Right atrium auricular region (tissue), 2 donors: ENCODE measurements at places on chromosomes 11 and 22.
A peak's percentile ranks its signal among the peaks of the same experiment; 100 is the strongest.

GRCh38 chr11:40827116-40827515, 632.3 kb downstream of the LRRC4C start:
- H3K27me3 ChIP-seq, result no peaks in the 10 kb centered on the region
- no peaks in the 10 kb centered on the region for H3K36me3 ChIP-seq
- H3K4me3 ChIP-seq, result no peak overlapping the region
- no peak overlapping the region for H3K27ac ChIP-seq
- no peaks in the 10 kb centered on the region for H3K4me1 ChIP-seq

DNA sequence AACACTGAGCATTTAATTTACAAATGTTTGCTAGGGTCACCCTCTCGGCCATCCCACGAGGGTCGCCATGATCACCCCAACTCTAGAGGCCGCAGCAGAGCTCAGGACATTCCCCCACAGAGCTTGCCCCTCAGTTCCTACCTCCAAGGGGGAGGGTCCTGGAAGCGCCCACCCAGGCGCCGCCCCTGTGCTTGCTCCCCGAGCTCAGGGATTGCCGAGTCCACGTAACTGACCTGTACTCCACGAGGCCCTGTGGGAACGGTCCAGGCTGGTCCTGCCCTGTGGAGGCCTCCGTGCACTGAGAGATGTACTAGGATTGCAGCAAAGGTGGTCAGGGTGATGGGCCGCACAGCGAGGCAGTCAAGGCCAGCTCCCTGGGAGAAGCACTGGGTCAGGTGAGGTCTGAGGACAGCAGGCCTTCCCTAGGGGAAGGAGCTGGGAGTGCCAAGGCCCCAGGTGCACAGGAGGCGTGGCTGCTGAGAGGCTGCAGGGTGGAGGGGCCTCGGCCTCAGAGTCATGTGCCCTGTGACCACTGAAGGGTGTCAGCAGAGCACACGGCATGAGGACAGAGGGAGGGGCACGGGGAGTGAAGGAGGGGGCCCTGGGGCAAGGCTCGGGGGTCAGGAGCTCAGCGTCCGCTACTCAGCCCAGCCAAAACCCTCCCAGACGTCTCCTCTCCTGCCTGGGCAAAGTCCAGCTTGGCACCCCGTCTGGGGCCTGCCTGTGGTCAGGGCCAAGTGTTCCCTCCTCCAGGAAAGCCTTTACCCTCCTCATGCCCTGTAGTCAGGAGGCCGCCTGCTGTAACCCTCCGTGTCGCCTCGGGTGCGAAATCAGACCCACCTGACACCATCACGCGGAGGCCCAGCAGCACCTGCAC, 2.4 kb upstream of the MIOX start:
- H3K27ac ChIP-seq, result no peak overlapping the region
- peaks cover 23% of the 10 kb centered on the region for H3K27me3 ChIP-seq
- H3K36me3 ChIP-seq, result no peaks in the 10 kb centered on the region

GRCh38 chr11:117834838-117835443, 10.4 kb upstream of the FXYD2 start:
- H3K4me3 ChIP-seq, result no peak overlapping the region
- no peaks in the 10 kb centered on the region for H3K36me3 ChIP-seq
- no peak for DNase-seq
- H3K4me1 ChIP-seq, result peaks cover 14% of the 10 kb centered on the region

DNA sequence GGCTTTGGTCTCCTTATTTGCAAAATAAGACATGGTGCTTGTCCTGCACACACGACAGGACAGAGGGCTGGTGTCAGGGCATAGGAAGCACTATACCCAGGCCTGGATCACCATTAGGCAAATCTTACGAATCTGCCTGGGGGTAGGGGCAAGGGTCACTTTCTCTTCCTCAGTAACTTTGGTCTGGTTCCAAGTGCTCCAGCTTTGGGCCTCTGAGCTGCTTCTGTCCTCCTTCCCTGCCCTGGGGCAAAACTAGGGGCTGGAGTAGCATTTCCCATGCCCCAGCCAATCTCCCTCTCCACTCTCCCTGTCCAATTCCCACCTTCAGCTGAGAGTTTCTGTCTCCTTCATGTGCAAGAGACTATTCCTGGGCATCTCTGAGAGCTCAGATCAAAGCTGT, 123.7 kb upstream of the NECTIN1 start:
- no peaks in the 10 kb centered on the region for H3K36me3 ChIP-seq
- H3K27me3 ChIP-seq, result no peaks in the 10 kb centered on the region
- H3K4me3 ChIP-seq, result no peak overlapping the region
- no peak overlapping the region for H3K27ac ChIP-seq
- peaks cover 11% of the 10 kb centered on the region for H3K4me1 ChIP-seq

DNA sequence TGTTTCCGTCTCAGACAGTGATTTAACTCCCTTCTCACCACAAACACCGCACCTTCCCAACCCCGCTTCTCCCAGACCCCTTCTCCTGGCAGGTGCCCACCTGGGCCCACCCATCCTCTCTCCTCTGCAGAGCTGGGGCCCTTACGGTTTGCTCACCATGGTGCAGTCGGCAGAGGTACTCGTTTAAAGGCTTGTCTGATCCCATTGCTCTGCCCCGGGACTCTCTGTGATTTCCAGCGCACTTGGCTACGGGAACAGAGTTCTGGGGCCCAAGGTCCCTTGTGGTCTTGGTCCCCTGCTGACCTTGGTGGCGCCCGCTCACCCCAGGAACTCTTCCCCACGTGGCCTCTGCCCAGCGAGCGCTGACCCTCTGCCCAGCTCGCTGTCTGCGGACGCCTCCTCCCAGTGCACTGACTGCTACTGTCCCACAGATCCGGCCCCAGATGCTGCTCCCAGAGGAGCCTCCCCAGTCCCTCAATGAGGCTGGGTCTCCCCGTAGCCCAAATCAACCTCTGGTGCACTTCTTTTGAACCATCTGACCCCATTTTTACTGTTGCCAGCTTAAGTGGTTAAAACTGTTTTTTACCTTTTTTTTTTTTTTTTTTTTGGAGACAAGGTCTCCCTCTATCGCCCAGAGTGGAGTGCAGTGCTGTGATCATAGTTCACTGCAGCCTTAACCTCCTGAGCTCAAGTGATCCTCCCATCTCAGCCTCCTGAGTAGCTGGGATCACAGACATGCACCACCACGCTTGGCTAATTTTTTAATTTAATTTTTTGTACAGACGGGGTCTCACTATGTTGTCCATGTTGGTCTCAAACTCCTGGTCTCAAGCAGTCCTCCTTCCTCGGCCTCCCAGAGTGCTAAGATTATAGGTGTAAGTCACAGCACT, 21.3 kb upstream of the CTSD start:
- H3K36me3 ChIP-seq, result no peaks in the 10 kb centered on the region
- no peak overlapping the region for H3K27ac ChIP-seq
- no peaks in the 10 kb centered on the region for H3K27me3 ChIP-seq
- no peak for DNase-seq

GRCh38 chr22:40203572-40203971, 25.8 kb downstream of the TNRC6B start:
- no peaks in the 10 kb centered on the region for H3K36me3 ChIP-seq
- no peak overlapping the region for H3K4me3 ChIP-seq
- H3K27me3 ChIP-seq, result no peaks in the 10 kb centered on the region
- H3K27ac ChIP-seq, result peak overlapping the region; percentile 42

DNA sequence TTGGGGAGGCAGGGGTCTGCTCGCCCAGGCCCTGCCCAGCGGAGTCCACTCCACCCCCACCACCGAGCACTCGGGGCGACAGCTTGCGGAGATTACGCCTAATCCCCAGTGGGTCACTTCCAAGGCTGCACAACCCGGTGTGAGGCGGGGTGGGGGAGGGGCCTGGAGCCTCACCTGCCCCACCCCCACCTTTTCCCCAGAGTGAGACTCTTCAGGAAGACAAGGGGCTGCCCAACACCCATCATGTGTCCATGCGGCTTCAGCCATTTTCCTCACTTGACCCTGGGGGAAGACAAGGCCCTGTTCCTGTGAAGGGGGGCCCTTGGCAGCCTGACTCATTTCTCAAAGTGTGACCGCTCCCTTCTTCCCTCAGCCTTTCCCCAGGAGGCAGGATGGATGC, 12.5 kb downstream of the SYNGR1 start:
- H3K27ac ChIP-seq, result no peak overlapping the region
- H3K36me3 ChIP-seq, result no peaks in the 10 kb centered on the region
- H3K27me3 ChIP-seq, result no peaks in the 10 kb centered on the region
- DNase-seq, result no peak
- peaks cover 33% of the 10 kb centered on the region for H3K4me1 ChIP-seq

DNA sequence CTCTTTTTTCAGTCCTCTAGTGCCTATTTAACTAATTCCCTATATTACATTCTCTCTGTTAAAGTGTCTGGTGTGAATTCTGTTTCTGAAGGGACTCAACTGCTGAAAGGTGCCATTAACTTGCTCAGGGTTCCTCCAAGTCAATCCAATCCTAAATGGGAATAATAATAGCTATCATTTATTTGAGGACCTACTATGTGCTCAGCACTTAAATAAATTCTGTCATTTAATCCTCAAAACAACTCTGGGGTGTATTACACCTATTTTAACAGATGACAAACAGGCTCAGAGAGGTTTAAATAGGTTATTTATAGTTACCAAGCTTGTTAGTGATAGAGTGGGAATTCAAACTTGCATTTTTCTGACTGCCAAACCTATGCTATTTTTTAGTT, 40.6 kb upstream of the POLD3 start:
- H3K4me3 ChIP-seq, result no peak overlapping the region
- no peaks in the 10 kb centered on the region for H3K27me3 ChIP-seq
- DNase-seq, result no peak
- H3K4me1 ChIP-seq, result no peaks in the 10 kb centered on the region
- no peaks in the 10 kb centered on the region for H3K36me3 ChIP-seq

GRCh38 chr22:35582861-35583670, 34.1 kb downstream of the MB start:
- H3K4me3 ChIP-seq, result no peak overlapping the region
- no peaks in the 10 kb centered on the region for H3K36me3 ChIP-seq
- peak overlapping the region; percentile 44 for H3K27ac ChIP-seq
- H3K4me1 ChIP-seq, result peaks cover 24% of the 10 kb centered on the region
- no peaks in the 10 kb centered on the region for H3K27me3 ChIP-seq

DNA sequence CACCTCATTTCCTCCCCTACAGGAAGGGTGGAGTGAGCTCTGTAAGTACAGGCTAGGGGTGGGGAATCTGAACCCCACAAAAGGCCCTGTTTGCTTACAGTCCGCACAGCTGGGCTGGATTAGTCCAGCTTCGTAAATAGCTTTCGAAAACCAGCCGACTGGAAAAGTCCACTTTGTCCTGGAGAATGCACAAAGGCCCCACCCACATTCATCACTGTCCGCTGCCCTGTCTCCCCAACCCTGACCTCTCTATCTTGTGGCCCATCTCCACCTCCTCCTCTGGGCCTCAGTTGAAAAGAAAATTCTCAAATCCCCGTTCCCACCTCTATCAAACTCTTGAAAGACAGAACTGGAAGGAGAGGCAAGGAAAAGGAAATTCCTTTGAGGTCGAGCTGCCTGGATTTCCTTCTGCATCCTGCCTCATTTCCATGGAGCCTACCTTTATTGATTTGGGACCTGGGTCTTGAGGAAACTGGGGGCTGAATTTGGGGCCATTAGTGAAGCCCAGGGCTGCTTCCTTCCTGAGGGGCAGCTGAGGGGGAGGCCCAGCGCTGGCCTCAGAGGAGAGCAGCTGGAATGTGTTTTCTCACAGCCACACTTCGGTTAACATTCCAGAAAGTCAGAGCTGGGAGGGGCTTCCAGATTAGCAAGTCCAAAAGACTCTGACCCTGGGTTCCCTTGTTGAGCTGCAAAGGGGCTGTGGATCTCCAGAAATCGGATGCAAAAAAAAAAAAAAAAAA, 147.6 kb downstream of the FBXO7 start:
- DNase-seq, result peak; percentile 79
- H3K27ac ChIP-seq, result peak overlapping the region; percentile 87
- no peaks in the 10 kb centered on the region for H3K27me3 ChIP-seq

DNA sequence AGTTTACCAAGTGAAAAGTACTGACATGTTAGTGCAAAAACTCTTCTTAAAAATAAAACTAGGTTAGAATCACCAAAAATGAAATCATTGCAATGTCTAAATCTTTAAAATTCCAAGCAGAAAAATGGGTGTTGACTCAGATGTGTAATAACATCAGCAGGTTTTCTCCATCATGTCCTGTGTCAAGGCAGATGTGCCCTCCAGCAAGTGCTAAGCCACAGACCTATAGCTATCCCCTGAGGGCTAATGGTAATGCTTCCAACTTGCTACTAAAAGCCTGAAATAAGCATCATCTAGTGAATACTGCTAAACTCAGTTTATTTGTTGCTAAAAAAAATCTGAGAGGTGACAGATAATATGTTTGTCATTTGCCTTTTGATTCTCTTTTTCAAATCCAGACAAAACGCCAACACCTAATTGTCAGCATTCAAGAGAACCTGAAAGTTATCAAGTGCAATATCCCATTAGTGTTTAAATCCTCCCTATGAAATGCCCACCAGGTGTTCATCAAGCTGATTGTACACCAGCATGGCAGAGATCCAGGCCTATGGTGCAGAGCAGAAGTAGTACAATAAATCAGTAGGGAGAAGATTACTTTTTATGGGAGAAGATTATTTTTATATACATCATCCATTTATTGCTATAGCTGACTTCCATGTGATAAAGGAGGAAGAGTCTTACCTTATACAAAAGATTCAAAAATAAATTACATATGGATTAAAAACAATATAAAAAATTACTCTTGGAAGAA, 55.1 kb upstream of the SYT9 start:
- H3K4me3 ChIP-seq, result no peak overlapping the region
- H3K27ac ChIP-seq, result no peak overlapping the region
- DNase-seq, result no peak
- H3K4me1 ChIP-seq, result no peaks in the 10 kb centered on the region

- no peaks in the 10 kb centered on the region for H3K4me1 ChIP-seq
- DNase-seq, result no peak
- no peak overlapping the region for H3K4me3 ChIP-seq
- H3K27ac ChIP-seq, result no peak overlapping the region
- no peaks in the 10 kb centered on the region for H3K36me3 ChIP-seq
Observed at GRCh38 chr11:59967677-59968394, 4.0 kb downstream of the OOSP4A start.

DNA sequence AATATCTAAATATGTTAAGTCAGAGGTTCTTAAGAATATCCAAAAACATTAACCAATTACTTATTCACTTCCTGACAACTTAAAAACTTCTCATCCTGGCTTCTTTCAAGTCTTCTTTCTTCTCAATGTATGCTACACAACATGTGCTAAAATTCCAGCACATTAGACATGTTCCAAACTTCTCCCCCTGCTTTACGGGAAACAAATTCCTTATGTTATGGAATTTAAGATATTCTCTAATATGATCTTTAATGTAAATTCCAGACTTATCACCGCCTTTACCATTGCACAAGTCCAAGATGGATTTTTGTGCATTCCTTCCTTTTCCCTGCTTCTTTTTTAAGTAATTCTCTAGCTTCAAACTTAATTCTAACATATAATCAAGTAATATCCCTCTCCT, 964.5 kb upstream of the CHORDC1 start:
- no peak for DNase-seq
- no peak overlapping the region for H3K27ac ChIP-seq
- H3K36me3 ChIP-seq, result no peaks in the 10 kb centered on the region

DNA sequence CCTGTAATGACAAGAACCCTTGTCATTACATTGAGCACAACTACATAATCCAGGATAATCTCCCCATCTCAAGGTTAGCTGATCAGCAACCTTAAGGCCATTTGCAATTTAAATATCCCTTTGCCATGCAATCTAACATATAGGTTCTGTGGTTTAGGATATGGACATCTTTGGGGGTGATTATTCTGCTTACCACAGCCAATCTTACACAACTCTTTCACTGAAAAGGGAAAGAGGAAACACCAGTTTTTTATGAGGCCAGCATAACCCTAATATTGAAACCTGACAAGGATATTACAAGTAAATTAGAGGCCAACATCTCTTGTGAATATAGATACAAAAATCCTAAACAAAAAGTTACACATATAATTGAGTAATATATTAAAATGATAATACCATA, 78.5 kb downstream of the CYP2R1 start:
- H3K36me3 ChIP-seq, result no peaks in the 10 kb centered on the region
- H3K27me3 ChIP-seq, result no peaks in the 10 kb centered on the region
- no peaks in the 10 kb centered on the region for H3K4me1 ChIP-seq
- no peak overlapping the region for H3K4me3 ChIP-seq
- H3K27ac ChIP-seq, result no peak overlapping the region
- DNase-seq, result no peak
